ENCODE measurements at places on chromosomes 4 and X. TPM values are rescaled to one million over a fixed set of nuclear protein-coding genes. Genes with fewer than 3 reads are reported as not detected.

DNA sequence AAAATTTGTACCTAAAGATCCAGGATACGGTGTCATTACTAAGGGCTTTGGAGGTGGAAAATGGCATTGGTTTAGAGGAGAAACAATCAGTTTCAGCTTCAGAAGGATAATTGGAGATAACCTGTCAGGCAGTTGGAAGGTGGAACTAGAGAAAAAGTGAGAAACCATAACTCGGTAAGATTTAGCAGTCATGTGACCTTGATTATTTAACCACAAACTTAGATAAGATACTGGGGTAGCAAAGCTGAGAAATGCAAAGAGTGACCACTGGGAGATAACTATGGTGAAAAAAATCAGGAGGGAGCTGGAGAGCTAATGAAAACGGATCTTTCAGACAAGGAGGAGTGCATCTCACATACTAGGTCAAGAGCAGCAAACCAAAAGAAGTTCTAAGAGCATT lies 58.3 kb upstream of the SMARCA5 start:
- no peak for DNase-seq
- no peaks in the 10 kb centered on the region for H3K4me1 ChIP-seq
- no peak overlapping the region for H3K4me3 ChIP-seq
- H3K27me3 ChIP-seq, result no peaks in the 10 kb centered on the region
- H3K36me3 ChIP-seq, result no peaks in the 10 kb centered on the region

The CSAG2 gene
- not detected for total RNA-seq

DNA sequence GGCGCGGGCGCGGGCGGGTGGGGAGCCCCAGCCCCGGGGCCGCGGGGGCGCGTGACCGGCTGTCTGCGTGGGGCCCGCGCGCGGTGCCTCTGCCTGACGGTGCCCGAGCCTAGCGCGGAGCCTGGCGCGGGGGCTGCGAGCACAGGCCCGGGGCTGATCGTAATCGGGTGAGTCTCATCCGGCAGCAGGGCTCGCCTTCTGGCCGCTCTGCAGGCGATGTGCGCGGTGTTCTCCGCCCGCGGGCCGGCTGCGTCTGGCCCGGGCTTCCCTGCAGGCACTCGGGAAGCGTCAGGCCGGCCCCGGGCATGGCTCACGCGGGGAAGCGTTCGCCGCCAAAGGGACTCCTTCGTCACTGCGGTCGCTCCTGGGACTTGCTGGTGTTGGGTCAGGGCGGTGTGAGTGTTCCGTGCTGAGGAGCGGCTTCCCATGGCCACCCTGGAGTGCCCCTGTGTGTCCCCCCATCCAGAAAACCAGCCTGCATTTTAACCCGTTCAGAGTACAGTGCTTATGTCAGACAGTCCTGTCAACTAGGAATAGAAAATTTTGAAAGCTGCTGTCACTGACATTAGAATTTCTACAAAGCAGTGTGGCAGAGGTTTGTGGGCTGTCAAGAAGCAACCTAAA lies 40.6 kb downstream of the FAM149A start:
- peak; percentile 86 for DNase-seq
- H3K36me3 ChIP-seq, result no peaks in the 10 kb centered on the region
- H3K4me1 ChIP-seq, result peaks cover 5% of the 10 kb centered on the region
- peak overlapping the region; percentile 56 for H3K4me3 ChIP-seq
- H3K27me3 ChIP-seq, result no peaks in the 10 kb centered on the region

DNA sequence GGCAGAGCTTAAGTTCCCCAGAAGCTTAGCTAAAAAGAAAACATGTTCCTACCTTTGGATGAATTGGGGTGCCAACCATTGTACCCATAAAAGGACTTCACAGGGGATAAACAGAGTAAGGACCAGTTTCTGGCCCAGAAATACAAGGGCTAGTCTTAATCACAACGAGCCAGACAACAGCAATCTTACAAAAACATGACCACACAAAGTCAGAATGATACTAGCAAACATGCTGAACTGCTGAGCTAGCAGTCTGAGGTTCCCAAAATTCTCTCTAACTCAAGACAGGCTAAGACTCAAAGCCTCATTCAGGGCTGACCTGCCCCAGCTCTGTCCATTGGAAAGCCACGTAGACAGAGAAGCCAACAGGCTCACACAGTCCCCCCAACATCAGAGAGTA lies 40.3 kb downstream of the ATP11C start:
- no peak overlapping the region for H3K4me3 ChIP-seq
- no peaks in the 10 kb centered on the region for H3K27me3 ChIP-seq
- H3K27ac ChIP-seq, result no peak overlapping the region
- DNase-seq, result no peak
- no peaks in the 10 kb centered on the region for H3K36me3 ChIP-seq

GRCh38 chrX:129654652-129655546 lies at the start of gene APLN:
APLN (minus strand) TSS chrX:129654956; CDS start chrX:129654630, 326 bp downstream.
- no peaks in the 10 kb centered on the region for H3K4me1 ChIP-seq
- peaks cover 3% of the 10 kb centered on the region for H3K27me3 ChIP-seq
- H3K36me3 ChIP-seq, result no peaks in the 10 kb centered on the region
- no peak within 1 kb of the TSS for H3K27ac ChIP-seq

The LUZP4 gene
- not detected for total RNA-seq

The ZFYVE28 gene
- total RNA-seq, result 6.8 TPM

The EDA2R gene
- total RNA-seq, result 0.70 TPM

The GPR34 gene
- 0.87 TPM for total RNA-seq

GRCh38 chr4:123731035-123731434 lies 334.4 kb downstream of the SPRY1 start:
- H3K36me3 ChIP-seq, result no peaks in the 10 kb centered on the region
- no peaks in the 10 kb centered on the region for H3K27me3 ChIP-seq
- H3K4me3 ChIP-seq, result no peak overlapping the region
- no peaks in the 10 kb centered on the region for H3K4me1 ChIP-seq
- no peak overlapping the region for H3K27ac ChIP-seq
- no peak for DNase-seq

GRCh38 chr4:178480881-178481280 lies 1038.6 kb upstream of the AGA start:
- H3K27ac ChIP-seq, result no peak overlapping the region
- H3K27me3 ChIP-seq, result no peaks in the 10 kb centered on the region
- no peaks in the 10 kb centered on the region for H3K4me1 ChIP-seq
- no peak for DNase-seq
- H3K36me3 ChIP-seq, result no peaks in the 10 kb centered on the region

The MGAT4D gene
- not detected for total RNA-seq

The PDCL2 gene
- total RNA-seq, result not detected

GRCh38 chrX:101347859-101348451 lies 587 bp downstream of the TIMM8A start:
- no peaks in the 10 kb centered on the region for H3K27me3 ChIP-seq
- no peaks in the 10 kb centered on the region for H3K4me1 ChIP-seq
- peak overlapping the region; percentile 60 for H3K4me3 ChIP-seq
- H3K36me3 ChIP-seq, result no peaks in the 10 kb centered on the region
- no peak overlapping the region for H3K27ac ChIP-seq

The KLF8 gene
- 1.0 TPM for total RNA-seq

The PDHA2 gene
- total RNA-seq, result not detected

- H3K36me3 ChIP-seq, result no peaks in the 10 kb centered on the region
- DNase-seq, result no peak
- no peak overlapping the region for H3K4me3 ChIP-seq
Measured at GRCh38 chr4:18934197-18934596, 912.6 kb upstream of the LCORL start.

DNA sequence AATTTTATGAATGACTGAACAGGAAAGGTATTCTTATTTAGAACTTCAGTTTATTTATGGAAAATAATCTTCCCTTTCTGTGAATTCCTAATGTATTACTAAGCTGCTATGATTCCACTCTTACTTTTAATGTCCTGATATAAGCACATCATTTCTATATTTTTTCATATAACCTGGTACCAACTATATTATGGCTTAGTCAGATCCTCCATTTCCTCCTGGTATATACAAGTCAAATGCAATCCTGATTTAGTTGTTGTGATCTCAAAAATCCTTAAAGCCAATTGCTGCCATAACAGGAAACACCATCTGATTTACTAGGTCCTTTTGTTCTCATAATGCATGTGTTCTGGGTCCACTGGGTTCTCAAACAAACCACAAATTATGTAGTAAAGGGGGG lies 26.8 kb downstream of the TRMT2B start:
- no peak overlapping the region for H3K27ac ChIP-seq
- H3K36me3 ChIP-seq, result peaks cover 9% of the 10 kb centered on the region
- DNase-seq, result no peak
- H3K27me3 ChIP-seq, result no peaks in the 10 kb centered on the region

DNA sequence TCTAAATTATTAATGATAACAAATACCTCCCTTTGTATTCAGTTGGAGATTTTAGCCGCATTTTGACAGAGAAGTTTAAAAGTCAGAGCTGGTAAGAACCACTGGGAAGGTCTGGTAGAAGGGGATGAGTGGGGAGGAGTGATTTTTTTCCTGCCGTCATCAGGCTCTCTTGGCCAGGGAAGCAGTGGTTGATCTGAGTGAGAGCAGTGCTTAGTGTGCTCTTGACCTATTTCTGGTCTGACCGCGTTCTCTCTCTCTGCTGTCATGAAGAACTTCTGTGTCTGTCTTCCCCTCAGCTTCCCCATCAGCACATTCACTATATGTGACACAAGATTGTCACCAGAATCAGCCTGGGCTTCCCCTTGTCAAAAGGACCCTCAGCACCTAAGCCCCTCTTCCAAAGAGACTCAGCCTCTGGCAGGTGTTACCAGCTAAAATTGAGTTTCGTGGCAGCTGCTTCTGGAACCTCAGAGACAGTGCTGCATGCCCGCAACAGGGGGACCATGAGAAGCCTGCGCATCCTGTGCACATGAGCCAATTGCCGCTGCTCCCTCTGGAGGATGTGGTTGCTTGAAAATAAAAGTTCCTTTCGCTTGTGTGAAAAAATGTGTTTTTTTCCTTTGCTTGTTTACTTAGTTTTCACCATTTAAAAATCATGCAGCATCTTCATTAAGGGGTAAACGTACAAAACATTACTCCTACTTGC lies 268.9 kb downstream of the C4orf33 start:
- H3K4me3 ChIP-seq, result no peak overlapping the region
- no peak for DNase-seq
- no peak overlapping the region for H3K27ac ChIP-seq

DNA sequence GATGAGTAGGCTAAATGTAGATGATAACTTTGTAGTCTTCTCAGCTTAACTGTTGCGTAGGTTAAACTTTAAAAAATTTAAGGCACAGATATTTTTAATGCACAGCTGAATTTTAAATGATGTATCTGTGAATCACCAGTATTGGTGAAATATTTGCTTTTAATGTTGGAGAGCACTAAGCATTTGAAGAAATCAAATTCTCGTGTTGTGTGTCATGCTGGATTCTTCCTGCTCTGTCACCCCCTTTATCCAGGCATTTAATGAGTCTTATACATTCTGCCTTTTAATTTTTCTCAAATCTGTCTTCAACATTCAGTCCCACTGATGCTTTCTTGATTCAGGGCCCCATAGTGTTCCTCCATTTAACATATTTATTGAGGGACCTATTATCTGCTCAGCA lies 76.7 kb downstream of the SLC4A4 start:
- H3K27me3 ChIP-seq, result no peaks in the 10 kb centered on the region
- H3K36me3 ChIP-seq, result no peaks in the 10 kb centered on the region

GRCh38 chr4:53563824-53564223 lies 27.5 kb downstream of the LNX1 start:
- no peak for DNase-seq
- no peaks in the 10 kb centered on the region for H3K4me1 ChIP-seq
- no peaks in the 10 kb centered on the region for H3K36me3 ChIP-seq
- no peak overlapping the region for H3K27ac ChIP-seq
- no peak overlapping the region for H3K4me3 ChIP-seq

The ZAR1 gene
- total RNA-seq, result not detected
